H9 (cell line): ENCODE measurements at places on chromosomes 5 and 9. TPM values are rescaled to one million over a fixed set of nuclear protein-coding genes. Genes with fewer than 3 reads are reported as not detected.
A peak's percentile ranks its signal among the peaks of the same experiment; 100 is the strongest.

The NDUFB6 gene
- 60.2 and 66.4 TPM in 2 replicates for total RNA-seq

The PGGT1B gene
- total RNA-seq, result 56.4 and 59.7 TPM in 2 replicates

The SLC27A6 gene
- total RNA-seq, result 3.0 and 3.3 TPM in 2 replicates

The ADAMTS16 gene
- 4.5 and 4.6 TPM in 2 replicates for total RNA-seq

The PGM5 gene
- total RNA-seq, result not detected in 2 replicates

- no peak overlapping the region for H3K27ac ChIP-seq
- no peaks in the 10 kb centered on the region for H3K4me1 ChIP-seq
- H3K4me3 ChIP-seq, result no peak overlapping the region
These were observed 39.2 kb downstream of the NUP188 start for GRCh38 chr9:128986671-128987070.

DNA sequence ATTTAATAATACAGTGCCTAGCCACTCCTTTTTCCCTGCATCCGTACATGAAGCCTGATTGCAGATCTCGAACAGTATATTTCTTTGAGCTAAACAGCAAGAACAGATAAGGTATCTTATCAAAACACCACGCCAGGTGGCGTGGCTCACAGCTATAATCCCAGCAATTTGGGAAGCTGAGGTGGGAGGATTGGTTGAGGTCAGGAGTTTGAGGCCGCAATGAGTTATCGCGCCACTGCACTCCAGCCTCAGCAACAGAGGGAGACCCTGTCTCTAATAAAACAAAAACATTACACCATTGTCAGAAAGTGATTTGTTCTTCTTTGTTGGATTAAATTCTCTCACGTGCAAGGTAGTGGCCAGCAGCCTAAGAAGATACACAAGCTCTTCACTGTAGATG lies 291.2 kb upstream of the DMRT1 start:
- peaks cover 2% of the 10 kb centered on the region; the same call in 1 of the 2 replicates for H3K4me1 ChIP-seq
- H3K4me3 ChIP-seq, result no peak overlapping the region
- DNase-seq, result no peak
- no peak overlapping the region for H3K27ac ChIP-seq
- H3K27me3 ChIP-seq, result no peaks in the 10 kb centered on the region
- H3K36me3 ChIP-seq, result peaks cover 3% of the 10 kb centered on the region; the same call in 1 of the 2 replicates

DNA sequence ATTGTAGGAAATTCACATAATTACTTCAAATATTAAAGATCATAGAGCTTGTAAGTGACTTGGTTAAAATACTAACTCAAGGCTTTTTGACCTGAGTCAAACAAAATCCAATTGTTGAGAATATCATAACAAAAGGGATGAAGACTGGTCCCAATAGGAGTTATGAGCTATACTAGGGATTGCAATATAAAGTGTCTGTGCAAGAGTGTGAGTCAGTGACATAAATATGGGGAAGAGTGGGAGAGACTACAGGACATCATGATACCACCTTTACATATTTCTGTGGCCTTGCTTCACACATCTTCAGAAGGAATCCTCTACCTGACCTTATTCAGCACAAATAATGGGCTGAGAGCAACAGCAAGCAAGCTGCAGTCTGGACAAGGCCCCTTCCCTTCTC lies 180.9 kb upstream of the SLC24A2 start:
- no peak for DNase-seq
- no peaks in the 10 kb centered on the region for H3K27me3 ChIP-seq
- no peak overlapping the region for H3K4me3 ChIP-seq

- no peak overlapping the region for H3K4me3 ChIP-seq
- no peak overlapping the region for H3K27ac ChIP-seq
- no peaks in the 10 kb centered on the region for H3K27me3 ChIP-seq
- no peak for DNase-seq
- no peaks in the 10 kb centered on the region for H3K4me1 ChIP-seq
- H3K36me3 ChIP-seq, result 0 out of 3 replicates have a peak, but pooled peaks cover 1% of the 10 kb centered on the region
These were observed 68.7 kb upstream of the HAPLN1 start for GRCh38 chr5:83789371-83789770.

- H3K4me3 ChIP-seq, result no peak overlapping the region
- no peaks in the 10 kb centered on the region for H3K27me3 ChIP-seq
- no peaks in the 10 kb centered on the region for H3K36me3 ChIP-seq
- H3K4me1 ChIP-seq, result no peaks in the 10 kb centered on the region
These were observed 22.2 kb upstream of the EXOC3 start for GRCh38 chr5:420632-421286.

GRCh38 chr9:112866662-112867274 lies 23.9 kb downstream of the SLC46A2 start:
- H3K4me1 ChIP-seq, result peaks cover 2% of the 10 kb centered on the region; the same call in 1 of the 2 replicates
- no peak overlapping the region for H3K4me3 ChIP-seq
- H3K36me3 ChIP-seq, result peaks cover 28% of the 10 kb centered on the region
- DNase-seq, result peak; percentile 87

DNA sequence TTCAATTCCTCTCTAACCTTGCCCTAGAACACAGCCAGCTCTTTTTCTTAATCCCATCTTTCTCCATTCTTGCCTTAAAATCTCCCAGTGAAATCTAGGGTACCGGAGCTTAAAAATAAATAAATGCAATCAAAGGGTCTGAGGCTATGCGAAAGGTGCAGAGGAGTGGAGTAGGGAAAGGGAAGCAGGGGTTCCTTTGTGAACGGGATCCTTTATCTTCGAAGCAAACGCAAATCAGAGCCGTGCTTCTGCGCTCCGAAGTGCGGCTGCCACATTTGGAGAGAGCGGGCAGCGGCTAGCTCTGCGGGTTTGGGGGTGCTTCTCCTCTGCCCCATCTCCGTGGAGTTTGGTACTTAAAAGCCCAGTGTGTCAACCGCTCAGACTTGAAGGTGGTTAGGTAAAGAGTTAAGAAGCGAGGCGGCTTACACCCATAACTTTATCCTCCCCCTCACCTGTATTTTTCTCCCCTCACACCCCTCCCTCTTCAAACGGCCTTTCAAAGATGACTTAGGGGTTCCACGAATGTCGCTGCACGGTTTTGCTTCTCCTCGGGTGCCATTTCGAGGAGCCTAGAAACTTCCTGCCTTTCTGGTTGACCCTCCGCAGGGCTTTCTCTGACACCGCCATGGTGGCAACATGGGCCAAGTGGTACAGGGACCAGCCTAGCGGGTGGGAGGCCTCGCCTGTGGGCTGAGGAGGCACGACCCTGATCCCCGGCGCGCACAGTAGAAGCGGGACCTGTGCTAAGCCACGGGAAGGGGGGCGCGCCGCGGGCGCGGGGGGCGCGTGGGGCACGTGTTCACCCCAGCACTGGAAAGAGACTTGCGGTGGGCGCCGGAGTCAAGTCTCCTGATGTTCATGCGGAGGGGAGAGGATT lies 31.7 kb upstream of the NFIB start:
- peaks cover 27% of the 10 kb centered on the region for H3K27me3 ChIP-seq
- no peaks in the 10 kb centered on the region for H3K36me3 ChIP-seq
- DNase-seq, result peak; percentile 50
- peaks cover 6% of the 10 kb centered on the region for H3K4me1 ChIP-seq
- no peak overlapping the region for H3K4me3 ChIP-seq

DNA sequence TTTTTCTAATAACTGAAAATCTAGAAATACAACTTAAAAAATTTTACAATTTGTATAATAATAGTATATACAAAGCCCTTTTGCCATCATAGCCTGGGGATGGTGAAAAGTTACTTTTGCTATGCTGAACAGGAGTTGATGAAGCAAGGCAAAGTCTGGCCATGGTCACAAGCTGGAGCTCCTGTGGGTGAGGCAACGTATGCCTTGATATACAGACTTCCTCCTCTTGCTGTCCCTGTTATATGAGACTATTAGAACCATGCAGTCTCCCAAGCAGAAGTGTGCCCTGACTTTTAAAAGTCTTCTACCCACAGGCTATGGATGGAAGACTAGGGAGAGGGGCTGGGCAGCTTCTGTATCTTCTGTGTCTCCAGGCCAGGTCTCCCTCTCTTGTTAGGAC lies 15.7 kb downstream of the FAM151B start:
- DNase-seq, result no peak
- no peak overlapping the region for H3K27ac ChIP-seq
- H3K36me3 ChIP-seq, result no peaks in the 10 kb centered on the region
- H3K4me3 ChIP-seq, result no peak overlapping the region

DNA sequence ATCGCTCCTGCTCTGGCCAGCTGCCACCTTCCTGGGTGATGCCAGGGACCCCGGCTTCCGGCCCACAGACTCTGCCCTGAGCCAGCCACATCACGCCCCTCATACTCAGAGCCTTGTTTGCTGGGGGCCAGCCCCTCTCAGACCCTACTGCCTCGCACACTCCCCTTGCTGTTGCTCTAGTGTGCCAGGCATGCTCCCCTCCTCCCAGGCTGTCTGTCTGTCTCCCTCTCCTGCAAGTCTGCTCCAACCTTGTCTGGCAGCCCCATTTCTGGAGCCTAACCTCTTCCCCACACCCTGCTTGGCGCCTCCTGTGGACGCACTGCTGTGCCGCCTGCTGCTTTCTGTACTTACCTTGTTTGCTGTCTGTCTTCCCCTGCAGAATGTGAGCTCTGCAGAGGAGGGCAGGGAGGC lies 184.7 kb downstream of the HSPA4 start:
- peaks cover 4% of the 10 kb centered on the region; the same call in 2 of the 3 replicates for H3K36me3 ChIP-seq
- no peaks in the 10 kb centered on the region for H3K4me1 ChIP-seq
- H3K27ac ChIP-seq, result no peak overlapping the region

DNA sequence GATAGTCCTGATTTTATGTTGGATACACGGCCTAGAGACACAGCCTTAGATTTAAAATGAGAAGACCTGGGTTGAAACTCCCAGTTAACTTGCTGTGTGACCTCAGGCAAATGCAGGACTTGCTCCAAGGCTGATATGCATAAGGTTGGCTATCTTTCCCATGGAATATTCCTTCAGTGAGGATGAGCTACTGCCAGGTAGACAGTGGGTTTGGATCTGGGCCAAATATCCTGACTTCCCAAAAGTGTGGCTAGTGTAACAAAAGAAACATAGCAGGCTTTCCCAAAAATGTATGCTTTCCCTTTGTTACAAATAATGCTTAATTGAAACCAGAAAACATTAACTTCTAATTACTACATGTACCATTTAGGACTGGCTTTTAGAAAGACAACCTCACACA lies 697 bp upstream of the XPA start:
- H3K27me3 ChIP-seq, result no peaks in the 10 kb centered on the region; the same call in 1 of the 2 replicates
- peak overlapping the region; percentile 84 for H3K4me3 ChIP-seq
- H3K36me3 ChIP-seq, result no peaks in the 10 kb centered on the region
- no peak for DNase-seq
- no peaks in the 10 kb centered on the region for H3K4me1 ChIP-seq

DNA sequence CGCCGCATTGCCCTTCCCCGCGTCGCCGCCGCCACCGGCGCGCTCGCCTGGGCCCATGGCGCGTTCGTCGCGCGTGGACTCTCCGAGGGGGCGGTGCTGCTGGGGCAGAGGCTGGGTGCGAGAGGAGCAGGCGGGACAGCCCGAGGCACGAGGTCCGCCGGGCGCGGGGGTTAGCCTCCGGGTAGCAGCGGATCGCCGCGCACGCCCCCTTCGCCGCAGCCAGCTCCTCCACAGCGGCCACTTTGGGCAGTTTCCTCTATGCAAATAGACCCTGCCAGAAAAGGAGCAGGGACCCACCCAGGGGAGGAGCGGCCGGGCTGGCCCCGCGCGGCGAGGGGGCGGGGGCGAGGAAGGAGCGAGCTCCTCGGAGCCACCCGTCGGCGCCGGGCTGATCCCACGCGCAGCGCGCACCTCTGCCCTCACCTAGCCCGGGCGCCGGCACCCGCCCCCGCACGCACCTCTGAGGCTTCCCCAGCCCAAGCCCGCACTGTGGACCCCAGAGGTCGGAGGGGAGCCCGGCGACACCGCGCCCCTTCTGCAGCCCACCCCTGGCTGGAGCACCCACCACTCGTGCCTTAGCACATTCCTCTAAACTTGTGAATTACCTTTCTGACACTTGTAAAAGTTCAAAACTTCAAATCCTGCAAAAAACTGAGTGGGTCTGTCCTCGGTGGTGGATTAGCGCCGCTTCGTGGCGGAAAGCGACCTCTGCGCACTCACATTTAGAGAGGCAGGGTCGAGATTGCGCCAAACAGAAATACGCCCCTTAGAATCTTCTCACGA lies at the start of gene COL23A1:
Gene COL23A1, minus strand, starts transcription at position 253 of the 783 bp plus-strand sequence.
- peak; percentile 77 for DNase-seq
- H3K27me3 ChIP-seq, result peaks cover 6% of the 10 kb centered on the region; the same call in 1 of the 2 replicates
- H3K4me3 ChIP-seq, result peak within 1 kb of the TSS; percentile 88
- H3K4me1 ChIP-seq, result peaks cover 2% of the 10 kb centered on the region; the same call in 1 of the 2 replicates

GRCh38 chr5:1751026-1751863 lies 48.4 kb downstream of the MRPL36 start:
- H3K27me3 ChIP-seq, result no peaks in the 10 kb centered on the region
- no peaks in the 10 kb centered on the region for H3K4me1 ChIP-seq
- H3K4me3 ChIP-seq, result no peak overlapping the region
- no peak overlapping the region for H3K27ac ChIP-seq

DNA sequence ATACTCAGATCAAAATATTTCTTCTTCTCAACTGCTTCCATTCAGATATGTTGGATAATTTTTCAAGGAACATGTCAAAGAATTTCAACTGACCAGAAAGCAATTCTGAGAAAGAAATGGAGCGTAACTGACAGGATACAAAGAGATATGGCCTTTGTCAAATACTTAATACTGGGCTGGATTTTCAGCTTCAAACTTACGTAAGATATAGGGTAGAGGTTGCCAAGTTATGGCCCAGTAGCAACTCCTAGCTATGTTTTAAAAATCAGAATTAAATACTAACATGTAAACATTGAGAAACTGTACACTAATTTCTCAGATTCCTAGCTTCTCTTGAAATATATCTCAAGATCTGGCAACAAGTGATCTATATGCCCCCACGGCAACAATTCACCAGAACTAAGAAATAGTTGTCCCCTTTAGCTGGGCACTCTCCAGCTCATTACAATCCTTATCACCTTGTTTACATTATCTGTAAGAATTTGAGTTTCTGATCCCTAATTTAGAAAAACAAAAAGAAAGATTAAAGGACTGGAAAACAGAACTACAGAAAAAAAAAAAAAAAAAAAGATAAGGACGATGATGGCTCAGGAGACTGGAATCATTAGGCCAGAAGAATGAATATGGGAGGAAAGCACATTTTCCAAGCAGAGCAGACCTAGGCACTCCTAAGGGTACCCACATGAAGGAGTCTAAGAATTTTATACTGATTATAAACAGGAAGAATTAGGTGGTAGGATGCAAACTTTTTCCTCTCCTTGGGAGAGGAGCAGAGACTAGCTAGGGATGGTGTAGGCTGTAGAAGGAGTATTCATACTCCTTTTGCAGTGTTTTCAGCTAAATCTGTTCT lies 23.0 kb downstream of the INIP start:
- H3K27me3 ChIP-seq, result no peaks in the 10 kb centered on the region
- H3K4me3 ChIP-seq, result no peak overlapping the region
- no peak overlapping the region for H3K27ac ChIP-seq
- peaks cover 11% of the 10 kb centered on the region; the same call in 2 of the 3 replicates for H3K36me3 ChIP-seq
- no peaks in the 10 kb centered on the region for H3K4me1 ChIP-seq
- DNase-seq, result no peak

GRCh38 chr9:120710110-120710981 lies 3.9 kb downstream of the MEGF9 start:
- no peaks in the 10 kb centered on the region for H3K4me1 ChIP-seq
- H3K36me3 ChIP-seq, result no peaks in the 10 kb centered on the region
- no peak overlapping the region for H3K4me3 ChIP-seq
- no peak for DNase-seq
